ENCODE measurements at places on chromosomes 11 and 22.

DNA sequence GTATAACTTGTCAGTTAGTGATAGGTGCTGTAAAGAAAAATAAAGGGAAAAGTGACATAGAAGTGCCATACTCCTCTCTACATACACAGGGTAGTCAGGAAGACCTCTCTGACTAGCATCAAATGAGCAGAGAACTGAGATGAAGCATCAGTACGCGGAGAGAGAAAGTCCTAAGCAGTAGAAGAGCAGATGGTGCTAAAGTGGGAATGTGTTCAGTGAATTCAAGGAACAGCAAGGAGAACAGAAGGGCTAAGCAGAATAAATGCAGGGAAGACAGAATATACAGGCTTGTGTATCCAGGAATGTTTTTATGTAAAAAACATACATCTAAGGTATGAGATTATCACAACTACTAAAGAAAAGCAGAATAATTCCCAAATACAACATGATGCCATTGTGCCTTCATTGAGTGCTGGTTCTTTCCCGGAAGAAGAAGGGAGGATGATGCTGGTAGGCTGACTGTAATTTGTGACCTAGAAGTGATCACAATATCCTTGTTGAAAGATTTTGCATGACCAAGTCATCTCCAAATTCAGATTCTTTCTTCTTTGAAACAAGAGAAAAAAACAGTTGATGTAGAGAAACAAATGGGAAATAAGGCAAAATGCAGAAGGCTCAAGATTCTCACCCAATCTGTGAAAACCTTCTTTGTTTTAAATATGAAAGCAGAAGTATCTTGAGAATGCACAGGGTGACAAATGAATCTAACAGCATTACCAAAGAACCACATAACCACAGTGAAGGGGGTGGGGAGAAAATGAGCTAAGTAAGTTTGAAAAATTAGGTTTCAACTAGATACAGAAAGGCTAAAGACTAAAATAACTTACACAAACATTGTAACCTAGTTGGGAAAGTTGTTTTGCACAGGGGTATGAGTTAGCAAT lies 20.5 kb downstream of the MRE11 start:
- no peak for DNase-seq

DNA sequence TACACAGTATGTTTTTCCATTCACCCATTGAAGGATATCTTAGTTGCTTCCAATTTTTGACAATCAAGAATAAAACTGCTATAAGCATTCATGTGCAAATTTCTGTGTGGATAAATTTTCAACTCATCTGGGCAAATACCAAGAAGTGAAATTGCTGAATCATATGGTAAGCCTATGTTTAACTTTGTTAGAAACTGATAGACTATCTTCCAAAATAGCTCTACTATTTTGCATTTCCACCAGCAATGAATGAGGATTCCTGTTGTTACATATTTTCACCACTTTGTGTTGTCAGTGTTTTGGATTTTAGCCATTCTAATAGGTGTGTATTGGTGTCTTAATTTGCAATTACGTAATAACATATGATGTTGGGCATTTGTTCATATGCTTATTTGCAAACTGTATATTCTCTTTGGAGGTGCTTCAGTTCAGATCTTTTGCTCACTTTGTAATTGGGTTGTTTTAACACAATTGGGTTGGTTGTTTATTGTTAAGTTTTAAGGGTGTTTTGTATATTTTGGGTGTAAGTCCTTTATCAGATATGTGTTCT lies 49.2 kb upstream of the FAM181B start:
- no peak for DNase-seq

- no peak for DNase-seq
Observed at GRCh38 chr11:121652971-121653370, 200.2 kb upstream of the SORL1-AS1 start.

- DNase-seq = no peak
Observed at GRCh38 chr22:23913306-23913660, 19.1 kb downstream of the MIF start.

DNA sequence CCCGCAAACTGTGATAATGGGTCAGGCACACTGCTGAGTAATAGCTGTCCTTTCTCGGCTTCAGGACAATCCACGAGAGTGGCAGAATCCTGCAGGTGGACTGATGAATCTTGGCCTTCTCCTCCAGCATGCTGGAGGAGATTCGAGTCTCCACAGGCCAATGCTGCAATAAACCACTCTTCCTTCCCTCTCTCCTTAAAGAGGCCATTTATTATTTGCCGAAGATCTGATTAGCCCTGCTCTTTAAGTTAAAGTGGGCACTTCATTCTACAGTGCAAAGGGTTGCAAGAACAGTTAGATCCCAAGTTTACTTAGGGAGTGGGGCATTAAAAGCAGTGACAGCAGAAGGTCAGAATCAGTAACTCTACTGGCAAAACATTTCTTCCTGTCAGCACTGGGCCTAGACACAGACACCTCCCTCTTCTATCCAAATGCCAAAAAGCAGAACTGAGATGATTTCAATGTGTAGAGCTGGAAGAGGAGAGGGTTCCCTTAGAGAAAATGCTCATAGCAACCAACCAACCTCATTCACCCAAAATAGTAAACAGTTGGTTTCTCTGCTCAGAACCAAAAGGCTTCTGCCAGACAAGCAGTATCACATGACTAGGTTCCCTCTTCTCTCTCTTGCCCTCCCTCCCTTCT lies 121.7 kb downstream of the SGSM3 start:
- DNase-seq = peak; percentile 60

DNA sequence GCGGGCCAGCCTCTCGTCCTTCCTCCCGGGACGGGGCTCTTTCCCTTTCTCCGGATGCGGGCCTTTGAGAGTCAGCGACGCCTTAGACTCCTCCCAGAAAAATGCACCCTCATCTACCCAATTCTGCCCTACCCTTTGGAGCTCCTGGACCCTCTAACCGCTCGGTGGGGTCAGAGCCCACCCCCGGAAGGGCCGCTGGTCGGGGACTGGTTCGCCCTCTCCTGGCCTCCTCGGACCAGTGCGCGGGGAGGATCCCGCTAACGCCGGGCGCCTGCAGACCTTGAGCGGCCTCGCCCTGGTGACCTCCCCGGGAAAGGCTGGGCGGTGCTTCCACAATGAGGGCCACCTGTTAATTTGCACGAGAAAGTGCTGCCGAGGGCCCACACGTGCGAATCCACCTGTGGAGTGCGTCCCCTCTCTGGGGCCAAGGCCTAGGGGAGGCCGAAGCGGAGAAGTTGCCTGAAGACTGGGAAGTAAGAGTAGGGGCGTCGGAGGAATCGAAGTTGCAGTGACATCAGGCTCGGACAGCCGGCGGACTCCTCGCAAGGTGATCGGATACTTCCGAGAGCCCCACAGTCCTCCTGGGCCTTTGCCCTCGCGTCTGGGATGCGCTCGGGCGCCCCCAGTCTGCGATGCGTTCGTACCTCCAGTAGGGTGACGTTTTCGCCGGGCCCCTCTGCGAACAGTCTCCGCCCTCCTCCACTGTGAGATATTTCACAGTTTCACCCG lies 61.5 kb downstream of the ENDOD1 start:
- DNase-seq = peak; percentile 89

DNA sequence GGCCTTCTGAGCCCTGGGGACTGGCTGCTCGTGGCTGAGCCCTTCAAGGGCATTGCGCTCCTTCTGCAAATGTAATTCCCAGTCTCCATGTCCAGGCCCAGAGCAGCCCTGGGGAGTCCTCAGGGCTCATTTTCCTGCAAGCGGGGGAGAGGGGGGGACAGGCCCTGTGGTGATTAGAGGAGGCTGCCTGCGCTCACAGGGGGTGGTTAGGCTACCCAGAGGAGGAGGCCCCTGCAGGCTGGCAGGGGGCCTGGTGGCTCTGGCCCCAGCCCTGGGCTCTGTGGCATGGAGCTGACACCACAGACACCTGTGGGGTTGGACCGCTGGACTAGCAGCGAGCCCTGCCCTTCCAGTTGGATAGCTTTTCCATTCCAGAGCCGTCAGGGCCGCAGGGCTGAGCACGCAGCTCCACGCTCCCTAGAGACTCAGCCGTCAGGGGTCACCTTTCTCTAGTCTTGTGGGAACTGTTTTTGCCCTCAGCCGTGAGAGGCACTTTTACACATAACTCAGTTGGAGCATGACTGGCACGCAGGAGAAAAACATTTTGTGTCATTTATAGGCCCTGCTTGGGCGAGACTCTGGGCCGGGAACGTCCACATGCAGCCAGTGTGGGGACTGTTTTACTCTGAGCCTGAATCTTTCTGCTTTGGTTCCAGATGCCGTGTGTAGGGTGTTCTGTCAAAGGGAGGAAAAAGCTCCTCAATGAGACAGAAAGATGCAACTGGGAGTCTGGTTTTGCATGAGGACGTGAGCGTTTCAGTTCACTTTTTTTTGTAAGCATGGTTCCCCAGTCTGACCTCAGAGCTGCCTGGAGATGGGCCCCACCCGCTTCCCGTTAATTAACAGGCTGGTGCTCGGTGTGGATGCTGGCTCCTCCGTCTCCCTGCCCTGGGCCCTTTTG lies 58.1 kb downstream of the LRP5 start:
- DNase-seq = peak; percentile 55

GRCh38 chr22:45718391-45718790 lies 46.8 kb downstream of the ATXN10 start:
- DNase-seq = no peak

- peak; percentile 94 for DNase-seq
Observed at GRCh38 chr11:122344215-122344614, 228.2 kb upstream of the BLID start.

- peak; percentile 74 for DNase-seq
Observed at GRCh38 chr11:113198972-113199661, 115.3 kb upstream of the TTC12 start.

GRCh38 chr11:76062733-76063132 lies 143.6 kb downstream of the WNT11 start:
- no peak for DNase-seq

GRCh38 chr11:78982473-78982872 lies 407.8 kb upstream of the NARS2 start:
- no peak for DNase-seq

DNA sequence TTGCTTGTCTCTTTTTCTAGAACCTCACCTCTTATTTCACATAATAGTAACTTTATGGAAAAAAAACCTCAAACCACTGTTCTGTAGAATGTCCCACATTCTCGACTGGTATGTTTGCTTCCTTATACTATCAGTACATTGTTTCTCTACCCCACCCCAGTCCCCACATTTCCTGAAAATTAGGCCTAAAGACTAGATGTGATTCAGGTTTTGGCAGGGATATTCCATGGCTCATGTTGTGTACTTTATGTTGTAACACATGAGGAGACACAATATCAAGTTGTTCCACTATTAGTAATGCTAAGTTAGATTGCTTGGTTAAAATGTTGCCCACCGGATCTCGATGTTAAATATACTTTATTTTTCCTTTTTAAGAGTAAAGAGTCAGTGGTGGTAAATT lies 34.7 kb downstream of the DDIAS start:
- no peak for DNase-seq

- peak; percentile 76 for DNase-seq
Observed at GRCh38 chr11:6926208-6927029, at the start of gene ZNF215. Gene ZNF215 (plus strand): TSS chr11:6926426. CDS start chr11:6932273, 5,847 bp downstream.

DNA sequence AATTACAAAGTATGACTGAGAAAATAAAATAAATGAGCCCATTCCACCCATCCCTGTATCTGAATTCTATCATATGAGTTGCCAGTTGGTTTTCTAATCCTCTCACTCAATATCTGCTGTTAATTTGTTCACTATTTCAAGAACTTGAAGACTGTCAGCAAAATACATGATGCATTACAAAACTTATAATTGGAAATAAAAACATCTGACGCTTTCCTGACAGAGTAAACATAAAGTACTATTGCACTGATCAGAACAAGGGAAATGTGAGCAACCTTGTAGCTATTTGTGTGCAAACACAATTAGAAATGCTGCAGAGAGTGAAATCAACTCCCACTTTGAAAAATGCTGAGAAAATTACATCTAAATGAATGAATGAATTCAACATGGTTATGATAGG lies 97.1 kb downstream of the MPPED2 start:
- no peak for DNase-seq

DNA sequence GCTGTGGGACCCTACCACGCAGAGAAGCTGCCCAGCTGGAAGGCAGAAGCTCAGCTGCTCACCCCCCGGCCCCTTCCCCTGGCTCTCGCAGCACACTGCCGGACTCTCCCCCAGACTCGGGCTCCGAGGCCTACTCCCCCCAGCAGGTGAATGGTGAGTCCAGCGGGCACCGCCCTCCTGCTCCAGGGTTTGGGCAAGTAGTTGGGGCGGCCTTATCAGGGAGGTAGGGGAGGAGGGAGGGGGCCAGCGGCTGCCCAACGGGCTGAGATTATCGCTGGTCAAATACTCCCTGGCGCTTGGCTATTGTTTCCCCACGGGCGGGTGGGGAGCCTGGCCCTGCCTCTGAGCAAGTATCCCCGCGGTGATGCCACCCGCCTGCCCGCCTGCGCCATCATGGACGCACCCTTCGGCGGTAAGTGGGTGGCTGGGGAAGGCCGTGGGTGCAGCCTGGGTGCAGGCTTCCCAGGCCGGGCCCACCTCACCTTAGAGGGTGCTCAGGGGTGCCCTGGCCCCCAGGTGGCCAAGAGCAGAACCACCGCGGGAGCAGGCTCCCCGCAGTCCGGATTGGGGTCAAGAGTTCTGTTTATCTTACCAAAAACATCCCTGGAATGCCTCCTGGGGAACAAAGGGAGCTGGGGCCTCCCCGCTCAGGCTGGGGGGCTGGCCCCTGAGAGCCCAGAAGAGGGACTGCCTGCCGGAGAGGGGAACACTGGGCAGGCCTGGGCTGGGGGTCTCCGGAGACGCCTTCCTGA lies 16.9 kb downstream of the MYRF start:
- DNase-seq = peak; percentile 37

GRCh38 chr11:96152623-96153022 lies 190.4 kb downstream of the MAML2 start:
- DNase-seq = no peak

DNA sequence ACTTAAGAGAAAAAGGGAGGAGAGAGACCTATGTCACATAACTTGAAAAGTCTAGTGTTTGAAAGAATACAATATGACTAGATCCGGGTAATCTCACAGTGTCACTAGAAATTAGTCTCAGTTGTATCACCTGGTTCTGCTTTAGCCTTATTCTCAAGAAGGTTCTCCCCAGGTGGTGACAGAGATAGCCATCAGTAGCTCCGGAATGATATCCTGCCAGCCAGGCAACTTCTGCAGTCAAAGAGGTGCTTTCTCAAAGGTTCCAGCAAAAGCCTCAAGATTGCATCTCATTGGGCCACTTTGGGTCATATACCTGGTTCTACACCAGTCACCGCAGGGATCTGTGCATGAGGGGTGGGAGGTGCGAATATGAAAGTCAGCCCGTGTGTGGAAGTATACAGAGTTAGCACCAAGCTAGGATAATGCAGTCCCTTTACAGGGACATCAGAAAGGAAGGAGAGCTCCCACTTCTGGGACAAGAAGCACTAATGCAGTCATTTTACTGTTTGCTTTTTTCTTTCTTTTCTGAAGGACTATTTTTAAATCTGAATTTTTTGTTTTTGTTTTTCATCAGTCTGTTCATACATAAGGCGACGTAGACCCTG lies 61.1 kb downstream of the CYB5R2 start:
- DNase-seq = no peak

- peak; percentile 92 for DNase-seq
Observed at GRCh38 chr22:31039393-31039792, 41.7 kb upstream of the SMTN start.

Data from fibroblast of villous mesenchyme (primary cell).